ENCODE measurements at places on chromosomes 3 and 15. TPM values are rescaled to one million over a fixed set of nuclear protein-coding genes. Genes with fewer than 3 reads are reported as not detected.

IL17RD gene
- 8.1 TPM for total RNA-seq

ALDH1A2 gene
- 41.2 TPM for total RNA-seq

NFKBIZ gene
- total RNA-seq, result 49.8 TPM

NR2E3 gene
- total RNA-seq, result not detected

SLC22A14 gene
- total RNA-seq, result not detected

TMCO5A gene
- not detected for total RNA-seq

GRCh38 chr3:48623851-48624547 lies 2.4 kb upstream of the TMEM89 start:
- no peak for DNase-seq

GRCh38 chr3:52232279-52233107 lies 6.5 kb downstream of the TWF2 start:
- DNase-seq, result no peak

- no peak for DNase-seq
Measured at GRCh38 chr3:146493221-146493620, 23.9 kb upstream of the PLSCR2 start.

DNA sequence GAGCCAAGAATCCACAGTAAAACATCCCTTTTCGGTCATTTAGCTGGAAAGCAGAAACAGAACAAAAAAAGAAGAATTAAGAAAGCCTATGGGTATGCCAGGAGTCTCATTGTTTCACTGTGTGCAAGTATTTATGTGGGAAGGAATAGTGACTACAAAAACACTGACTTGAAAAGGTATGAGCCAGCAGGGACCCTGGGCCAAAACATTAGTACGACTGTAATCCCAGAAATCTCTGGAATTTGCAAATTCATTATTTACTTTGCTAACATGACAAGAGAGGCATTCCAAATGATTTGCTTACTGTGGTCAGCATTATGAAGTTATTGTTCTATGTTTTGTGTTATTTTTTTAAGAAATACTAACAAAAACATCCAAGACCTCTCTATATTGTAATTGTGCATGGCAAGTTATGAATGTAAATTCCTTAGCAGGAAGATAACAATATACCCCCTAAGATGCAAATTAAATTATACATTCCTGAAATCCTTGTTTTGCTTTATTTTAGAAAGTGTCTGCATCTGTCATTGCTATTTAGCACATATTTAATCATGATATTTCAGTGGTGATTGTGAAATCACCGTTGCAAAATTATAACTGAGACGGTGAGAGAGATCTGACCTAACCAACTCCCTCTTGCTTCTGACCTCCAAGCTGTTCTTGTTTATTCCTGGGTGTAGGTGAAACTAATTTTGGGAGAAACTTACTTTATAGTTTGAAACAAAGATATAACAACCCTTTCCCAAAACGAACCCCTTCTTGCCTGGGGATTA lies 299.2 kb downstream of the ZPLD1 start:
- DNase-seq, result no peak

- DNase-seq, result no peak
Measured at GRCh38 chr15:78407608-78408354, 30.2 kb upstream of the IREB2 start.

- DNase-seq, result no peak
Measured at GRCh38 chr3:32712506-32713055, 27.6 kb downstream of the CNOT10 start.

All from esophagus muscularis mucosa (tissue), 4 donors.